ENCODE measurements at places on chromosomes 13 and 19. TPM values are rescaled to one million over a fixed set of nuclear protein-coding genes. Genes with fewer than 3 reads are reported as not detected.

- DNase-seq, result peak; percentile 69
These were observed 703 bp downstream of the NEK3 start for GRCh38 chr13:52158629-52159158.

The LILRB1 gene
- 0.72 TPM for total RNA-seq

- no peak for DNase-seq
These were observed 7.5 kb upstream of the SACS start for GRCh38 chr13:23440821-23441618.

GRCh38 chr19:1762243-1763117 lies 9.2 kb downstream of the ONECUT3 start:
- DNase-seq, result no peak

DNA sequence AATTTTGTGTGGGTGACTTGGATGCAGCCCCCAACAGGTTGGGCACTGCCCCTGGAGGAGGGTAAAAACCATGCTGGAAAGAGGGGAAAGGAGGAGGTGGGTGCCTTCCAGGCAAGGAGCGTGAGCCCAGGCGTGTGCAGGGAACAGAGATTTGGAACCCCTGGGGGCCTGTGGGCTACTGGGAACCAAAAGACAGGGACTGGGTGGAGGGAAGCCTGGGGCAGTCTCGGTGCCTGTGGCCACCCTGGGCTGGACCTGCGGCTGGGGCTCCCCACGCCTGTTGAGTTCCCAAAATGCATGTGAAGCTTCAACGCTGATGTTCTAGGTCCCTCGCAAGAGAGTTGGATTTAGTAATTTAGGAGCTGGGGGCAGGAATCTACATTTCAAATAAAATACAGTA lies 24.8 kb downstream of the GGACT start:
- no peak for DNase-seq

DNA sequence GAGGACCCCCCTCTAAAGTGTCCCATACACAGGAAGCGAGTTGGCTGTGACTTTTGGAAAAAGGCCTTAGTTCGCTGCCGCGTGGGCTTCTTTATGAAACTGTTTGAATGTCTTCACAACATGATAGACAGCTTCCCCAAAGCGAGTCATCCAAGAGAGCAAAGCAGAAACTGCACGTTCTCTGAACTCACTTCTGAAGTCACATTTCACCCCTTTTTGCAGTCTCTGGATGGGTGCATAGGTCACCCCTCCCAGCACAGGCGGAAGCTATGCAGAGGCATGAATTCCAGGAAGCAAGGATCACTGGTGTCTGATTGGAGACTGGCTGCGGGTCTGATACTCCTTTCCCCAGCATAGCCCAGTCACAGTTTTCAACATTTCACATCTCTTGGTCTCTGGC lies 10.6 kb downstream of the GPI start:
- no peak for DNase-seq

DNA sequence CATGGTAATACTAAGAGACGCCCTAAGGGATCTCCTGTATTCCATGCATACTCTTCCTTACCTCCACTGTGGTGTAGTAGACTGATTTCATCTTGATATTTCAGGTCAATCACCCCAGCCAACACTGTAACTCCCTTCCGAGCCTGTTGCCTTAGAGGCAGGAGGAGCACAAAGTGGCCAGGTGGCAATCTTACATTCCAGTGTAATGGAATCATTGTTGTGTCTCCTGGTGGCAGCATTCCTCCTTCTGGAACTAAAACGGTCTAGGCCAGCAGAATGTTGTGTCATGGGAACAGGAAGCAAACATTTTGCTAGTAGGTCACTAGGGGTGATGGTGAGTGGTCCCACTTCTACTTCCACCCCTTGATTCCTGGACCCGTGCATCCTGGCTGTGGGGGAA lies 405.7 kb upstream of the SLC10A2 start:
- no peak for DNase-seq

The KLK12 gene
- not detected for total RNA-seq

DNA sequence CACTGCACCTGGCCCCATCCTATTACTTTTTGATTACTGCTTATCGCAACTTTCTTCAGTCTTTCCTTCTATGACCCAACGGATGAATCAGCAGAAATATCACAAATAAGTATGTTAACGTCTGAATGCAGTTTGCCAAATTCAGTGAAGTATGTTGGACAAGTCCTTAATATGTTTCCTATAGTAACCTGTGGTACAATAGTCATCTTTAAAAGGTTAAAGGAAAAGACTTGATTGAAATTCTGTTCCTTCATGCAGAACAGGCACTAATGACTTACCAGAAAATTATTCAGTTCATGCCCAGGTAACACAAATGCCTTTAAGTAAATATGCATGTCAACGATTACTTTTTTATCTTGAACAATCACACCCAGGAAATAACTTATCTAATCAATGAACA lies 242.6 kb downstream of the KCTD12 start:
- no peak for DNase-seq

The ZIC2 gene
- total RNA-seq, result not detected

- DNase-seq, result peak; percentile 74
These were observed 90.5 kb downstream of the STARD13 start for GRCh38 chr13:33194820-33195692.

The PALM gene
- 30.6 TPM for total RNA-seq

DNA sequence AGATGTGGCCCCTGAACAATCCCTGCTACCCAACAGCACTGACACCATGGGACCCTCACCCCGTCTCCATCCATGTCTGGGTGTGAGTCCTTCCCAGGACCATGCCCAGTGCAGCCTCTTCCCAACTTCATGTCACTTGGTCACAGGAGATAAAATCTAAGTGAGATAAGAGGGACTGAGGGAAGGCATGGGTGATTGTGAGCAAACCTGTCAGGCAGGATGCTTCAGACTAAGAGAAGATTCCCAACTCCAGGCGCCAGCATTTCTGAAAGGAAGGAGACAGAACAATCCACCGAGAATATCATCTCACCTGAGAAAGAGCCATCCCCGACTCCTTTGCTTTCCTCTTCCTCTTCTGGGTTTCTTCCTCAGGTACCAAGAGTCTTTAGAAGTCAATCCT lies 7.5 kb downstream of the ZNF320 start:
- DNase-seq, result no peak

DNA sequence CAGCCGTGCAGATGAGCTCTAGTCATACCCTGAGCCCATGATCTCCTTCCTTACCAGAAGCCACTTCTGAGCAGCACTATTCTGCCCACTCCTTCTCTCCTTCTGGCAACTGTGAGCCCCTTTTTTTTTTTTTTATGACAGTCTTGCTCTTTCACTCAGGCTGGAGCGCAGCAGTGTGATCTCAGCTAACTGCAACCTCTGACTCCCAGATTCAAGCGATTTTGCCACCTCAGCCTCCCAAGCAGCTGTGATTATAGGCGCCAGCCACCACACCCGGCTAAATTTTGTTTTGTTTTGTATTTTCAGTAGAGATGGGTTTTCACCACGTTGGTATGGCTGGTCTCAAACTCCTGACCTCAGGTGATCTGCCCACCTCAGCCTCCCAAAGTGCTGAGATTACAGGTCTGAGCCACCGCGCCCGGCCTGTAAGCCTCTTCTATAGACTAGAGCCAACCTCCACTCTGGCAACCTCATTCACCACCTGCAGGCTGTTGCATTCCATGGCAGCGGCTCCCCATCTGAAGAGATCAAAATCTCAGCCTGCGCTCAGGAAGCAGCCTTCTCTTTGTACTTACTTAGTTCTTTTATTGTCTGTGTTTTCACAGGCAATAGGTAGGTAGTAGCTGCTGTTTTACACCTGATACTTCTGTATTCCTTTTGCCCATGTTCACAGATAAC lies 34.8 kb upstream of the NDFIP2 start:
- DNase-seq, result no peak

DNA sequence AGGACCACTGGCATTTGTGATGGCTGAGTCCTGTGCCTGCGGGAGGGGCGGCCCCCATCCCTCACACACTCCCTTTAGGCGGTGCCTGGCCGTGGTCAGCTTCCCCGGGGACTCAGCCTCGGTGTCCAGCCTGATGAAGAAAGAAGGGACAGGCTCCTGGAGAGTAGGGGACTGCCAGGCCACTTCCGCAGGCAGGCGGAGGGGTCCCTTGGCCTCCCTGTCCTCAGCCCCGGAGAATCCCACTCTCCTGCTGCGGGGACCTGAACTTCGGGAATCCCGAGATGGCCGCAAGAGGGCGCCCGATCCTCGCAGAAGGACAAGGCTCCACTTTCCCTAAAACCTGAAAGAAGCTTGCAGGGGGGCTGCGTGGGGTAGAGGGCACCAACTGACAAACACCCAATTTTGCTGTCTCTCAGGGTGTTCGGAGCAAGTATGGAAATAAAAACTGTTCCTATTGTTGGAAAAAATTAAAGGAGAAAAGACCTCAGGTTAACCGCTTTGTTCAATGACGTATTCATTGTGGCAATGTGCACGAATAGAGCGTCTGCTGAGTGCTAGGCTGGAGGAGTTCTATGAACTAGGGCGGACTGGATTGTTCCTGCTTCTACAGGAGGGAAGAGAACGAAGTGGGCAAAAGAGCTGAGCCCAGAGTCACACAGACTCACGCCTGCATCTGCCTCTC lies 297.3 kb downstream of the ZNF536 start:
- peak; percentile 45 for DNase-seq

- no peak for DNase-seq
These were observed 144.5 kb downstream of the RGCC start for GRCh38 chr13:41601718-41602445.

- DNase-seq, result no peak
These were observed 27.8 kb upstream of the TDRD3 start for GRCh38 chr13:60369242-60369641.

GRCh38 chr19:3365836-3366752 lies at the start of gene NFIC:
NFIC (plus strand) TSS chr19:3366583; CDS start chr19:3366637, 54 bp downstream.
- DNase-seq, result peak; percentile 87

The OR7G2 gene
- total RNA-seq, result 4.8 TPM

Data from umbilical cord (tissue), 2 donors.